ENCODE measurements at places on chromosomes 2 and 18.

DNA sequence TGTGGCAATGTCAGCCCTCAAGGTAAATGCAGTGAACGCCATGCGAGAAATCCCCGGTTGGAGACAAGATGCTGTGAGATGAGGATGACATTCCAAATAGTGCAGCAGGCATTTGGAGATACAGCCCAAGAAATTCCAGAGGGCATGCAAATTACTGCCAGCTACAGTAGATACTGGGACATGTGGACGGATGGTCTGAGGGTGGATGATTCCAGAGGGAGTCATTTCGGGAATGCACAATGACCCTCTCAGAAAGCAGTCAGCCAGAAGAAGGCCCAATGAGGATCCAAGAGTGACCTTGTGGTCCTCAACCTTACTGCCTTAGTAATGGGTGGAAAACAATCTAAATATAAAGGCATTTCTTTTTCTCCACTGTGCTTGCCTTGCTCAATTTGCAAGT, 111.3 kb downstream of the HNRNPLL start:
- DNase-seq = no peak

GRCh38 chr18:62838475-62839098, 123.2 kb downstream of the PHLPP1 start:
- no peak for DNase-seq

DNA sequence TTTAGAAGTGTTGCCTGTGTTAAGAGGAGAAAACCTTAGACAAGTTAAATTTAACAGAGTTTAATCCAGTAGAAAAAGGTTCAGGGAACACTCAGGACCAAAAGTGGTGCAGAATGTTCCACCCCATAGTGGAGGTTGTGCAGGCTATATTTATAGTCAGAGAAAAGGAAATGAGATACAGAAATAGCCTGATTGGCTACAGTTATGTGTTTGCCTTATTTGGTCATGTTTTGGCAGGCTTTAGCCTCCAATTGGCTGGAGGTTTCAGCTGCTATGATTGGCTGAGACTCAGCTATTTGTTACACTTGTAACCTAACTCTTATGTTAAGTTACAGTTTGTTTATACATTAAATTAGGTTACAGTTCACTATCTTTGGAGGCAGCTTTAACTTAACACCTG, 4.2 kb downstream of the STAMBP start:
- DNase-seq = no peak

GRCh38 chr2:85678794-85679672, 11.0 kb upstream of the SFTPB start:
- DNase-seq = peak; percentile 21

GRCh38 chr2:222706616-222707015, 35.2 kb downstream of the MOGAT1 start:
- DNase-seq = no peak

- DNase-seq = no peak
These were observed 125.0 kb upstream of the TWIST2 start for GRCh38 chr2:238722883-238723282.

GRCh38 chr2:62774555-62775366, 69.2 kb downstream of the EHBP1 start:
- DNase-seq = no peak

- no peak for DNase-seq
These were observed 374.5 kb downstream of the NCKAP5 start for GRCh38 chr2:133193544-133194361.
